HTR-8/SVneo (cell line): ENCODE measurements at places on chromosomes 2 and 18.

- DNase-seq: no peak
These were observed at the start of gene CABLES1 for GRCh38 chr18:23134780-23135549. CABLES1 (plus strand) TSS chr18:23135485; CDS start chr18:23135763, 278 bp downstream.

DNA sequence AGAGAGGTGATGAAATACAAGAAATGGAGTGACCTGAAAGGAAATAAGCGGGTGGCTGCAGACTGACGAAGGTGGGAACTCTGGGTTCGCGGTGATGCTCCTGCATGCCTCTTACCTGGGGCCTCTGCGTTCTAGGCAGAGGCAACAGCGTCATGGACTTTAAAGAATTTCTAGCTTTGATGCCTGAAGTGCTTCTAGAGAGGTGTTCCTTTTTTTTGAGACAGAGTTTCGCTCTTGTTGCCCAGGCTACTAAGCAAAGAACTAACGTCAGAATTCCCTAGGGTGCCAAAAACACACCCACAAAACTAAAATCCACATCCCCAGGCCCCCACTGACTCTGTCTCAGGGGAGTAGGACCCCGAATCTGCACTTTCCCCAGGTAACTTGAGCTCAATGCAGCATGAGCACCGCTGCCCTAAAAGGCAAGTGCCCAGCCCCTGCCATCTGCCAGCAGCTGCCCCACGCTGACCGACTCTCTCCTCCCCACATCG lies 110.5 kb upstream of the ID2 start:
- no peak for DNase-seq

DNA sequence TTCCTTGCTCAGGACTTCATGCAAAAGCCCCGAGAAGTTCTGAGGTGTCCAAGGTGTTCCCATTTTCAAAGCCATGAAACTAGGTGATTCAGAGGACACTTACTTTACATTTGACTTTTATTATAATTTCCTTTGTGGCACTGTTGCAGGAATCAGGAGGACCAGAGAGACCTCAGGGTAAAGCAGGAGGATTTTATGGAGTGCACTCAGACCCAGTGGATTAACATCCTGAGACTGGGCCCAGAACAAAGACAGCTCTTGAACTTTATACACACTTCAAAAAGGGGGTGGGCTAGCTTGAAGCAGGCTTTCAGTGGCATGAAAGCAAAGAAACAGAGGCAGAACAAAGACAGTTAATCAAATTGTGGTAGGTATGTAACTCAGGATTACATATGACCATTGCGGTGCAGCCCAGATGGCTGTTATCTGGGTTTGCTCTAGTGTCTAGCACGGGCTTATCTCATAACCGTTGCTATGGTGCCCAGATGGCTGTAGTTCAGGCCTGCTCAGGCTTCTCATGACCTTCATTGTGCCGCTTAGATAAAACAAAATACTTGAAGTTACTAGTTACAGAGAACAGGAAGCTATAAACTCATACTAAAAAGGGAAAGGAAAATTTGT lies 39.4 kb downstream of the TMEM182 start:
- no peak for DNase-seq

GRCh38 chr18:6602365-6602764 lies 127.2 kb upstream of the ARHGAP28 start:
- no peak for DNase-seq

GRCh38 chr2:42931818-42932195 lies 139.4 kb upstream of the HAAO start:
- no peak for DNase-seq

DNA sequence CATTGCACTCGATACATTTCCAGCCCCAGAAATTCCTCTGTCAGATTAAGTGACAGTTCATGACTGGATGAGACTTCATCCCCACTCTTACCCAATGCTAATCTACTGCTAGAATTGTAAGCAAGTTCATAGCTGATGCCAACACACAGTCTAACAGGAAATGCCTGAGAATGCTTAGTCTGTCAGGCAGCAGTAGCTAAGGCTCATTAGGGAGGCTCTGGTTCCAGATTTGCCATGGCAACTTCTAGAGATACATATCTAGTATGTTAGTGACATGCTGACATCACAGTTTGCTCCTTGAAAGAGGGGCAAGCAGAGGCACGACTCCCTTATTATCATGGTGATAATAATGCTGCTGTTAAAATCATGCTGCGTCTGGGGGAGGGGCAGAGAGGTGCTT lies 198.4 kb downstream of the RBM43 start:
- DNase-seq: peak; percentile 60

- DNase-seq: no peak
These were observed 12.4 kb downstream of the COPS8 start for GRCh38 chr2:237097911-237098702.

GRCh38 chr18:78981989-78982620 lies 2.5 kb downstream of the SALL3 start:
- no peak for DNase-seq

DNA sequence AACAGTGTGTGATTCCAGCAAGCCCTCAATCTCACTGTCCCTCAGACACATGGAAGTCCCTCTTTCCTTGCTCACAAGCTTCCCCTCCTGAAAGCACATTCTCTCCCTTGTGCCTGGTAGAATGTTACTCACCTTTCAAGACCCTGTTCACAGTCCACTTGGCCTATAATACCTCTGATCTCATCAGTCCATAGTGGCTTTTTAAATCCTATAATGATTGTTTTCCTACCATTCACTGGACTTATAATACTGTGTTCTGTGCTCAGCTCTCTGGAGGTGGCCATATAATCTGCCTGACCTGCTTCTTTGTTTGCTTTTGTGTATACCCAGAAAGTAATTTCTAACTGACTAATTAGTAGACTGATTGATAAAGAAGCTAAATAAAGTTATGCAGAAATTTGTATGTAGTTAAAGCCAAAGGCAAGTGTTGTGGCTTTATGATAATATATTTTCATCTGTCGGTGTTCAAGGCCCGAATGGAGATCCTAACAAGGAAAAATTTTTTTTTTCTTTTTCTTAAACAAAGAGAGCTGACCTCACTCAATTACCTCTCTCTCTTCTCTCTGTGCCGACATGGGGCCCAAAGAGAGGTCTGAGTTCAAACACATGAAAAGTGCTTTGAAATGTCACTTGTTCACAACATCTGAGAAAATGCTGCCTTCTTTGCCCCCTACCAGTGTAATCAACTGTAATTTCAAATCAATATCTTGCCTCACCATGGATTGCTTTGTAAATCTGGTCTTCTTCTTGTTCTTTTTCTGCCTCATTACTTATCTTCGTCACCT lies 1033.0 kb upstream of the PIK3C3 start:
- DNase-seq: no peak

DNA sequence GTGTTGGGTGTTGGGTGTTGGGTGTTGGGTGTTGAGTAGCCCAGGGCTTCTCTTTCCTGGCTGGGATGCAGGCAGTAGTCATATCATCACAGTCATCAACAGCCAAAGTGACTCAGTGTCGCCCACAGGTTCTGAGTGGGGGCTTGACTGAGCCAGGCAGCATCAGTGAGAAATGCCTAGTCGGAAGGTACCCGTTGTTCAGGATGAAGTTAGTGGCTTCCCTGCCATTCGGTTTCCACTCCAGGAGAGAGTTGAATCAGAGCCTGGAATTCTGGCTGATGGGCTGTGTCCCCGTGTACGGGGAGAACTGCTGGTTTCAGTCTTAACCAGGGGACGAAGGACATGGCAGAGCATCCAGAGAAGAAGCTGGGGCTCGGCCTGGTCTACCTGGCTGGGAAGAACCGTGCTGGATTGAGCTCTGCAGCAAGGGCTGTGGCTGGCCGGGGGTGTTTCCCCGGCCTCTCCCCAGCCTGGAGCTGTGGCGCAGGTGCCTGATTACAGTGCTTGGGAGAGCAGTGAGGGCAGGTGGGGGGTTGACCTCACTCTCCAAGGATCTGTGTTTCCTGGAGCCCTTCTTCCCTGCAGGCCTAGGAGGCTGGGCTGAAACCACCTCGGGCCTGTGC lies 49.4 kb downstream of the AGAP1 start:
- DNase-seq: peak; percentile 26

- no peak for DNase-seq
These were observed 230.4 kb downstream of the FHOD3 start for GRCh38 chr18:36527740-36528455.

GRCh38 chr18:46334868-46335281 lies 230.7 kb downstream of the HAUS1 start:
- no peak for DNase-seq

DNA sequence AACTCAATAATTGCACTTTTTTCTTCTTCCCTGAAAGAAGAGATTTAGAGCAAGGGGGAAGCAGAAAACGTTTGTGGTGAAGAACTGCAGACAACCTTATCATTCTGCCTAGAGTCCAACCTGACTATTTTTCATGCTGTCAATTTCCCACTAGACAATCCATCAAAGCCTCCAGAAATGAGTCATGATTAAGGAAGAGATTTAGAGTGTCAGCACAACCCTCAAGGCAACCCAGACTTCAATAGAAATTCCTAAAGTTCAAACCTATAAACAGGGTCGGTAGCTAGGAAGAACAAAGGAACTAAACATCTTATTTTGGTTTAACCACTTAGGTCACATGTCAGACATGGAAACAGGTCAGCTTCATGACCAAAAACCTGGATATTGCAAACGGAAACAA lies 86.9 kb downstream of the SLC25A12 start:
- DNase-seq: no peak

- DNase-seq: no peak
These were observed 101.4 kb upstream of the PPP1CB start for GRCh38 chr2:28650266-28650584.

DNA sequence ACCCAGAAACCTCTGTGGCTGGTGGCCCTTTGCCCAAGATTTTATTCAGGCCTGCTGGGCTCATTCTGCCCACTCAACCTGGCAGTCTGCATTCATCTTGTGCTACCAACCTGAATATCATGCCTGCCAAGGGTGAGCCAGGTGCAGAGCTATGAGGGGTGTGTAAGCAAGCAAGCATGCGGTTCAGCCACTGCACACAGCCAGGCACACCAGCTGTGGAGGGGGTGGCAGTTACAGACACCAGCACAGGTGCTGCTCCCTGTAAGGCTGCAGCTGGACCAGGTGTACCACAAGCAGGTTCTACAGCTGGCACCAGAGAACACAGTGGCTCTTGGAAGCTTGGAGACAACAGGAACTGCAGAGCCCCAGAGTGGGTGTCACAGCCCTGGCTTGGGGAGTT lies 633.2 kb downstream of the FBXO15 start:
- no peak for DNase-seq

- DNase-seq: no peak
These were observed 355.2 kb downstream of the CMPK2 start for GRCh38 chr2:6510532-6510931.

GRCh38 chr2:69216535-69217332 lies 170.3 kb downstream of the GFPT1 start:
- no peak for DNase-seq

GRCh38 chr2:150169237-150169629 lies 318.2 kb downstream of the RND3 start:
- no peak for DNase-seq

GRCh38 chr18:45361125-45361851 lies 254.0 kb upstream of the SLC14A2 start:
- DNase-seq: no peak

DNA sequence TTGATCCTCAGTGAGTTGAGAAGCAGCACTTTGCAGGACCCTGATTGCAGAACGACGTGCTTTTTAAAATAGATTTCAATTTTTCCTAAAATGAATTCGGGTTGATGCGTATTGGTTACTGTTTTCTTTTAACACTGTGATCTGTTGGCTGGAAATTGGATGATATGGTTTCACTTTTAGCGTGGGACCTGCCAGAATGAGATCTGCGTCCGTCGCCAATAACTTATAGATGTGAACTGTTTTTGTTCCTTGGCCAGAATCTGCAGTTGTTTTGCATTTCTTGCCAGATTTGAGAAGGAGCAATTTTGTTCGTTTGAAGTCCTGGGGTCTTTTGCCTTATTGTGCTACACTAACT lies 703 bp downstream of the UGGT1 start:
- no peak for DNase-seq

DNA sequence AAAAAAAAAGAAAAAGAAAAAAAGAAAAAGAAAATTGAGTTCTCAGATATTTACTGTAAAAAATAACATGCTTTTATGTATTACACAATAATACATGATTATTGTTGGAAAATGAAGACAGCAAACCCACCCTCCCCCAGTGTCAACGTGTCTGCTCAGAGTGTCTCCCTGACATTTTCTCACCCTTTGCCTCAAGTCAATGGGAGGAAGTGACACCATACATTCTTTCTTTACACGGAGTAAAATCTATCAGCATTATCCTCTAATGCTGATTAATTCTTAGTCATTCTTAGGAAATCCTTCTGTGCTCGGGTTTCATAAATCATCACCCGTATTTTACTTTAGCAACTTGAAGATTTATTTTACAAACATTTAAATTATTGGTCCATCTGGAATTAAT lies 32.0 kb downstream of the CTAGE1 start:
- peak; percentile 51 for DNase-seq

DNA sequence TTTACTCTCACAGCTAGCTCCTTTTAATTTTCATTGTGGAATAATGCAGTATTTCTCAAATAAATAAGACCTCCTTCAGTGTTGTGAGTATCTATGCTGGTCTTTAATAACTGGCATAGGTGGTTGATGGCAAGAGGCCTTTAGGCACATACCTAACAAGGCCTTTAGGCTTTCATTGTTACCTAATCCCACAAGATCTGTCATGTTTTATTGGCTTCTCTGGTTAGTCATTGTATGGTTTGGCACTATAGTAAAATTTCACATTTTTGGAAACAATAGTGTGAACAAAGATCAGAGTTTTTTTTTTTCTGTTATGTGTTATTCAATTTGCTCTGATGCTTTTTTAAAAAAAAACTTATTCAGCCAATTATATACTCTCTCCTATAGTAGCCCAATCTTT lies 89.8 kb upstream of the NEUROD1 start:
- no peak for DNase-seq

DNA sequence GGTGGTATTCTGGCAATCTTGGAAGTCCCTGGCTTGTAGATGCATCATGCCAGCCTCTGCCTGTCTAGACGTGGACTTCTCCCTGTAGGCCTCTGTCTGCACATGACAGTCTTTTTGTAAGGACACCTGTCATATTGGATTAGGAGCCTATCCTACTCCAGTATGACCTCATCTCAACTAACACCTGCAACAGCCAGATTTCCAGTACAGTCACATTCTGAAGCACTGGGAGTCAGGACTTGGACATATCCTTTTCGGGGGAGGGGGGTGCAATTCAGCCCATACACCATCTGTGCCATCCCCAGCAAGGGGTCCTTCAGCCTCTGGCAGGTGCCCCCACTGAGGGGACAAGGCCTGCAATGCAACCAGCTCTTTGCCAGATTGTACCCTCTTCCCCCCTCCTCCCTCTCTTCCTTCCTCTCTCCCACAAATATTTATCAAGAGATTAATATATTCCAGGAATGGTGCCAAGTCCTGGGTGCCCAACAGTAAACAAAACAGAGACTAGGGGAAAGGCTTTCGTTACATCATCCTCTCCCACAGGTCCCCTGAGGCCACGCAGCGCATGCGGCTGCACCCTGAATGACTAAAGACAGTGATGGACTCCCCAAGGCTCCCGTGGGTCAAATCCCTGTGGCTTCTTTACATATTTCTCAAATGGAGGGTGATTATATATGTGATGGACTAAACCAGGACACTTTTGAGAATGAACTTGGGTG lies 20.5 kb upstream of the MYCN start:
- DNase-seq: no peak
